ENCODE measurements at places on chromosomes 6 and 20. TPM values are rescaled to one million over a fixed set of nuclear protein-coding genes. Genes with fewer than 3 reads are reported as not detected.

The MUC21 gene
- total RNA-seq, result not detected

The FHL5 gene
- total RNA-seq, result 6.8 TPM

The SNAP91 gene
- total RNA-seq, result 5.5 TPM

The KCNQ5 gene
- not detected for total RNA-seq

DNA sequence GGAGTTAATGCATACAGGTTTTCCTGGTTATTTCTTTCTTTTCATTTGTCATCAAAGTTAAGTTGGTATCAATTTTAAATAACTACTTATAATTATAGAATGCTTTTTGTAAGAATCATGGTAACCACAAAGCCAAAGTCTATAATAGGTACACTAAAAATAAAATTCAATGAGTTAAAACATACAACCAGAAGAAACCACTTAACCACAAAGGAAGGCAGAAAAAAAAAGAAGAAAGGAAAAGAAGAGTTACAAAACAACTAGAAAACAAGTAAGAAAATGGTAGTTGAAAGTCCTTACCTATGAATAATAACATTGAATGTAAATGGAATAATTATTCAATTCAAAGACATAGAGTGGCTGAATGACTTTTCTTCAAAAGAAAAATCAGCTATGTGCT is 45.6 kb downstream of the THBS2 start:
- no peak for DNase-seq

GRCh38 chr6:81265106-81265505 is 487.4 kb downstream of the TENT5A start:
- no peak for DNase-seq

DNA sequence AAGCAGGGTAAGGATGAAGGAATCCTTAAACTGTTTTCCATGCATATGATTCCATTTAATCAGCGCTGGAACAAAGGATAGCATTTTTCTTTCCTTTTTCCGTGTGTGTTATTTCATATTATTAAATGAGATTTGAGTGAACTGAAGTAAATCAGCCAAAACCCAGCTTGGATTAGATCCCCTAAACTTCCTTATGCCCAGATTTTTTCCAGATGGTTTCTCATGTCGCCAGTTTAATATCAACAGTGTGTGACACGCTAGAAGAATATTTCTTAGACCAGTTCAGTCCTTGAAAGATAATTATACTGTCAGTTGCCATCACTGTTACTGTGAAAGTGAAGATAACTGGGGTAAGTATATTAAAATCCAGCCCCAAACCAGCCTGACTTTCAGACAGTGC is 1009.4 kb downstream of the KIF16B start:
- no peak for DNase-seq

GRCh38 chr20:10004900-10005299 is 29.9 kb upstream of the ANKEF1 start:
- DNase-seq, result no peak

DNA sequence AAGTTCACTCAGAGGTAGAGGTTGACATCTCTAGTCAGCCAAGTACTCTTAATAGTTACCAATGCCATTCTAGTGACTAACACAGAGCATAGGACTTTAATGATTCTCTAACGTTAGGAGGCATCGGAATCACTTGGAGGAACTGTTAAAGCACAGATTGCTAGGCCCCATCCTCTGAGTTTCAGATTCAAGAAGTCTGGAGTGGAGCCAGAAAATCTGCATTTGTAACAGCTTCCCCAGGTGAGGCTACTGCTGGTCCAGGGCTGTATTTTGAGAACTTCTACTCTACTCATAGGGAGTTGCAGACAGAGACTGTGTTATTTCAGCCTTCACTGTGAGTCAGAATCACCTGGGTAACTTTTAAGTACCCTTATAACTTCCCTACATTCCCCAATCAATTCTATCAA is 5.7 kb downstream of the LMBRD1 start:
- no peak for DNase-seq

GRCh38 chr20:59835448-59836395 is 97.7 kb downstream of the SYCP2 start:
- DNase-seq, result no peak

DNA sequence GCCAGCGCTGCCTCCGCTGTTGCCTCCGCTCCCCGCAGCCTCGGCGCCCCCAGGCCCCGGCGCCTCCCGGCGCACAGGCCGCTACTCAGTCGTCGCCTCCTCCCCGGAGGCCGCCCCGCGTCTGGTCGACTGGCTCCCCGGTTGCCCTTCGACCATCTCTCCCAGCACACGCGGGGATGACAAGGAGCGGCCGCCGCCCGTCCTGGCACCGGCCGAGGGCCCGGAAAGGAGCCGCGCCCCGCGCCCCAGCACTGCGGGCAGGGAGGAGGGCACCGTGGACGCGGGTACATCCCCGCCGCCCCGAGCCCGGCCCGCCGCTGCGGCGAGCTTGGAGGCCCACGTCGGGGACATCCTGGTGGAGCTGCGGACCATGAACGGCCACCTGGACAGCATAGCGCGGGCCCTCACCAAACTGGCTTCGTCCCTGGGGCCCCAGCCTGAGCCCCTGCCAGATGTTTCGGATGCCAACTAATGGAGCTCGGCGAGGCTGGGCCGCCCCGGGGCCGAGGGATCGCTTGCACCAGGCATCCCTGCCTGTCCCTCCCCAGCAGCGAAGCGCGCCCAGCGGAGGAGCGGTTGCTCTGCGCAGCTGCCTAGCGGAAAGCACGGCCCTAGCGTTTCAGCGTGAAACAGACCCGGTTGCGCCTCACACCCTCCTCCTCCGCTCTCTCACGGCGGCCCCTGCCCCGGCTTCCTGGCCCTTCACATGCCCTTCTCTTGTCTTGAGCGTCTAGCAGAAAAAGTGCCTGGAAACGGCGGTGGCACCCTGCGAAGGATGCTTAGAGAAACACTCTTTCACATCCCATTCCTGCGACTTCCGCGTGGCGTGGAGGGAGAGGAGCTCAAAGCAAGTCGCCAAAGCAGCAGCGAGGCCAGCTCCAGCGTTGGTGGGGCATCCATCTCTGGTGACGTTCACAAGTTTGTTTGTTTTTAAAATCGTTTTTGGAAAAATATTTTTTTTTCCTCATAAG is 285.8 kb upstream of the SUPT3H start:
- no peak for DNase-seq

GRCh38 chr6:157792671-157793070 is 30.4 kb upstream of the SNX9 start:
- no peak for DNase-seq

DNA sequence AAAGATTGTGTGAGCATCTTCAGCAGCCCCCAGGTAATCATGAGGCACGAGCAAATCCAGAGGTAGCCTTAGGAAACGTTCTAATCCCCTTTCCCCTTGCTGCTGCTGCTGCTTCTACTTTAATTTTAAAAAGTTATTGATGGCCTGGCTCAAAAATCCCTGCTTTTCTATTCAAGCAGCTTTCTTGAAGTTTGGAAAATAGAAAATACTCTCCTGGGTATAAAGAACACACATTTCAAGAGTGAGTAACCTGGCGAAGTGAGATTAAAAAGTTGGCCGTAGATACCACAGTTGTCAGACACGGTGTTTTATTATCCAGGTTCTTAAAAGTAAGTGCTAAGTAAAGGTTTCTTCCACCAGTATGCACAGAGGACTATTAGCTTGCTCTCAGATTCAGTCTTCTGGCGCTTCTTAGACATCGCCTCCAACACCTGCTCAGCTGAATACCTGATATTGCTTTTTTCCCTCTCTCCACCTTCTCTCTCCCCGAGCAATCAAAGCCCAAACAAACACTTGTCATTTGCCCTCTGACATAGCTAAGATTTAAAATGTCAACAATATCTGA is 150.7 kb downstream of the EDN3 start:
- no peak for DNase-seq

DNA sequence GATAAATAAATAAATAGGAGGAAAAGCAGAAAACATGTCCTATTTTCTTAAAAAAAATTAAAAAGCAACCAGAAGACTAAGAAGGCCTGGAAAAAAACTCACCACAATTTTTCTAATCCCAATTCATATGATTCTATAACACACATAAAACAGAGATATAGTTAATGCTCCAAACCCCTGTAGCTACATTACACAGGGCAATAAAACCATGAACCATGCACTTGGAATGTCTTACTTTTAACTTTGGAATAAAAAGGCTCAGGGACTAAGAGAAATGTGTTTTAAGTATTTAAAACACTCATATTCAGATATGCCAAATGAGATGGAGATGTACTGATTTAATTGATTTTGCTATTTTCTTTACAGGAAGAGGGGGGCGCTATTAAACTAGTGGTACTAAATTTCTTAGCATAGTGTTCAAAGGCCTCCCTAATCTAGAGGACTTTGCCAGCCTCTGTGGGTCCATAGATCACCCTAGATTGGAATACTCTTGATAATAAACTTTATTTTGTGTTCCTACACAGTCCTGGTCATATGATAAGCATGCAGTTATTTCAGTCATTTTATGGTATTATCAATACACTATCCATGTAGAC is 30.3 kb upstream of the GCM1 start:
- DNase-seq, result no peak

DNA sequence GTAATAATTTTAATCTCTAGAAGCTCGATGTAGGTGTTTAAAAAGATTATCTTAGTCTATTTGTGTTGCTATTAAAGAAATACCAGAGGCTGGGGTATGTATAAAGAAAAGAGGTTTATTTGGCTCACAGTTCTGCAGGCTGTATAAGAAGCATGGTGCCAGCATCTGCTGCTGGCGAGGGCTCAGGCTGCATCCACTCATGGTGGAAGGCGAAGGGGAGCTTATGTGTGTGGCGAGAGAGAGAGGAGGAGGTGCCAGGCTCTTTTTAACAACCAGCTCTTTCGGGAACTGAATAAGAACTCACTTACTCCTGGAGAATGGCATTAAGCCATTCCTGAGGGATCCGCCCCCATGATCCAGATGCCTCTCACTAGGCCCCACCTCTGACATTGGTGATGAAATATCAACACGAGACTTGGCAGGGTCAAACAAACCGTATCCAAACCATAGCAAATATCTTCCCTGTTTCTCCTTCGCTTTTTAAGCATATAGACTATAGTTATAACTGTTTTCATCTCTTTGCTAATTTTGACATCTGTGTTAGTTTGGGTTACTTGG is 24.5 kb downstream of the CHMP4B start:
- DNase-seq, result no peak

GRCh38 chr20:61090541-61090940 is 161.5 kb upstream of the CDH4 start:
- no peak for DNase-seq

- DNase-seq, result no peak
Measured at GRCh38 chr6:20314866-20315845, 86.5 kb upstream of the E2F3 start.

GRCh38 chr6:106750946-106751345 is 121.6 kb downstream of the QRSL1 start:
- DNase-seq, result no peak

All from Right ventricle myocardium inferior (tissue), 1 donor.